ENCODE measurements at places on chromosomes 2 and 18.

GRCh38 chr18:32324181-32324580 is 134.3 kb downstream of the MEP1B start:
- no peak for DNase-seq

DNA sequence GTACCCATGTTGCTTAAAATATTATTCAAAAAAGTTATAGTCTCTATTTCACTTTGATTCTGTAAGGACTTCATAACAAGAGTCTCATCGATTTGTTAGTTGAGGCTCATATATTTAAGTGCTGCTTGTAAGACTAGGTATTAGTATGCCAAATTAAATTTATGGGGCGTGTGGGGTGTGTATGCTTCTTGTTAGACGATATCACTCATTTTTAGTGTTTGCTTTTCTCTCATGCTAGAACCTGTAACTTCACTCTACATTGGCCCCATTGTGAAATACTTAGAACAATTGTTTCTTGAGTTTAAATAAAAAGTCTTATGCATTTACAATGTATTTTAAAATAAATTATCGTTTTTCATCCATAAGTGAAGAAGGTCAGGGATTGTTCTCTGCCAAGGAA is 63.6 kb downstream of the CTNNA2 start:
- DNase-seq: no peak

- no peak for DNase-seq
These were observed 97.1 kb downstream of the TEX51 start for GRCh38 chr2:126995621-126996377.

DNA sequence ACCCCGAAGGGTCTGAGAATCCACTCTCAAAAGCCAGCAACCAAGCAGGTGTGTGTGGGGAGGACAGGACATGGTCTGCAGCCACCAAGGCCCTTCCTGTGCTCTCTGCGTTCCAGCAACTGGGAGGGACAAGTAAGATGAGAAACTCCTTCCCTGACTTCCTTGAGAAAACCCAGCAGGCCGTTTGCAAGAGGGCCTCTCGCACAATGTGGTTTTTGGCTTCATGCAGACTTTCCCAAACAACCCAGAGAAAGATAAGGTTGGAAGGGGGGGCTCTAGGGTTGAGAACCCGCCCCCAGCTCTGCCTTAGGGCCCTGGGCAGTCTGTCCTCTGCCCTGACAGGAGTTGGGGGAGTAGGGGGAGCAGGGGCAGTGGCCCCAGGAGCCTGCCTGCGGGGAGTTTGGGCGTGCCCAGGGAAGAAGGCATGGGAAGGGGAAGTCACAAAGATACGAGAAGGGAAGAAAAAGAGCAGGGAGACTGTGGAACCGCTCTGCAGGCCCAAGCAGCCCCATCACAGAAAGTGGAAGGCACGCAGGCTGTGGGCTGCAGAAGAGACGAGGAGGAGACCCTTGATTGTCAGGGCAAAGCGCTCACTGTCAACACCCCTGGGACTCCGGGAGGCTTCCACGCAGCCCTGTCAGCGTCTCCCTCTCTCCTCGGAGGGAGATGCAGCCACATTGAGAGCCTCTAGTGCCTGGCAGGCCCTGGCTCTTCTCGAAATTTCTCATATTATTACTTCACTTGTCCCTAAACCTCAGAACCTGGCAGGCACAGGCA is 99.8 kb downstream of the SMAD7 start:
- no peak for DNase-seq

DNA sequence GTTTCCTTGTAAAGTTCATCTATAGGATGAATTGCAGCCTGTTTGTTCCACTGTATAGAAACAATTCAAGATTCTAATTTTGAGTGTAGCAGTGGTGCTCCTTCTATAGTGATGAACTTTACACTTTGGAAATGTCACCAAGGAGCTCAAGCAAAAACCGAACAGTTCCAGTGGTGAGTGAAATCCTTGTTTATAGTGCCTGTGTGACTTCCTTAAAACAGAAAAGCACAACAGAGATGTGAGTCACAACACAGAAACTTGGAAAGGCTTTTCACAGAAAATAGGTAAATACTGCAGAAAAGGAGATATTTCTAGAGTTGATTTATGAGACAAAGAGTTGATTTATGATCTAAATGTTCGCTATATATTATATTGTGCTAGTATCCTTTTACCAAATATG is 482.0 kb downstream of the PTPRM start:
- DNase-seq: no peak

DNA sequence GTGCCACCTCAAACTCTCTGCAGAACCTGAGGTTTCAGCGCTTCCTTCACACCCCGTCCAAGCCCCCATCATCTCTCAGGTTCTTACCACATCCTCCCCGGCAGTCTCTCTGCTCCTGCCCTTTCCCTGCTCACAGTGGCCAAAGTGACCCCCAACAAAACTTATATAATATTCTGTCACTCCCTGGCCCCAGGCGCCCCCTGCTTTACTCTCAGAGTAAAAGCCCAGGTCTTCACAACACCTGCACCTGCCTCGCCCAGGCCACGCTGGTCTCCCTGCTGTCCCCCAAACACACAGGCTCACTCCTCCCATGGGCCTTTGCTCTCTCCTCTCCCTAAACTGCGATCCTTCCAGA is 6.4 kb downstream of the ITGB1BP1 start:
- no peak for DNase-seq

GRCh38 chr2:216659276-216659675 is 26.1 kb downstream of the IGFBP2 start:
- no peak for DNase-seq

- no peak for DNase-seq
These were observed 258.5 kb downstream of the DOK6 start for GRCh38 chr18:69659142-69659651.

GRCh38 chr2:25042321-25043240 is 705 bp downstream of the EFR3B start:
- no peak for DNase-seq

DNA sequence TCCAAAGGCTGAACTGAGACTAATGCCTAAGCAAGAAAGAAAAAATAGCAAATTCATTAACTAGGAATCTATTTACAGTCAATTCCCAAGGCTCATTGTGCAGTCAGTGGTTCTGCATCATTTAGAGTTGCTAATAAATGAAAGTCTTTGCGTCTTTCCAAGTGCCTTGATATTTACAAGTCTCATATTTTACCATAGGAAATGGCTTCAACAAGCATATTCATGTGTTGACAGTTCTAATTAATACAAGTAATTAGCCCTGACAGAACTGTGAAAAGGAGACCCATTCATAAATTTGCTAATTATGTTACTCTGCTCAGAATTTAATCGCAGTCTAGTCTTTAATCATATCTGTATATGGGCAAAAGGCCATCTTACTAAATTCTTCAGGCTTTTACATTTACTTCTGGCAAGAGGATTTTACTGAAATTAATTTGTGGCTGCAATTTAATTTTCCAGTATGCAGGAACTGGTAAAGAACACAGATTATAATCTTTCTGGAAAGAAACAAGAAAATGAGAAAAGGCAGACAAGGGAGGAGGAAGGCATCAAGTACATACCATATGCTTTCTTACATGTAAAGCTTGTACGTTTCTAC is 126.4 kb downstream of the RHBDD1 start:
- DNase-seq: no peak

GRCh38 chr2:85889627-85890281 is 964 bp upstream of the ST3GAL5 start:
- no peak for DNase-seq

GRCh38 chr2:233689501-233689900 is 3.2 kb upstream of the UGT1A6 start:
- DNase-seq: no peak

- DNase-seq: no peak
These were observed 81.9 kb downstream of the DGKD start for GRCh38 chr2:233436191-233436581.

- no peak for DNase-seq
These were observed 40.9 kb downstream of the MTHFD2 start for GRCh38 chr2:74239346-74239745.
